Activated T-cell treated with anti-CD3 and anti-CD28 coated beads, Interleukin-2, amount 50 U/mL, for 72 hours (primary cell): ENCODE measurements at places on chromosomes 2 and 18. TPM values are rescaled to one million over a fixed set of nuclear protein-coding genes. Genes with fewer than 3 reads are reported as not detected.
A peak's percentile ranks its signal among the peaks of the same experiment; 100 is the strongest.

Gene TRIM54
- 0.36 TPM for total RNA-seq

Gene CYP26B1
- not detected for total RNA-seq

Gene MRPS9
- total RNA-seq, result 27.3 TPM

Gene RAB17
- not detected for total RNA-seq

GRCh38 chr2:38093527-38094165 lies 17.7 kb upstream of the CYP1B1 start:
- H3K4me3 ChIP-seq, result no peak overlapping the region
- H3K27ac ChIP-seq, result no peak overlapping the region
- no peaks in the 10 kb centered on the region for H3K36me3 ChIP-seq
- peaks cover 75% of the 10 kb centered on the region for H3K27me3 ChIP-seq

GRCh38 chr2:172340394-172340793 lies 87.0 kb upstream of the ITGA6 start:
- H3K27ac ChIP-seq, result no peak overlapping the region
- peak overlapping the region; percentile 52 for H3K4me3 ChIP-seq
- no peak for DNase-seq
- peaks cover 23% of the 10 kb centered on the region for H3K4me1 ChIP-seq
- no peaks in the 10 kb centered on the region for H3K27me3 ChIP-seq

DNA sequence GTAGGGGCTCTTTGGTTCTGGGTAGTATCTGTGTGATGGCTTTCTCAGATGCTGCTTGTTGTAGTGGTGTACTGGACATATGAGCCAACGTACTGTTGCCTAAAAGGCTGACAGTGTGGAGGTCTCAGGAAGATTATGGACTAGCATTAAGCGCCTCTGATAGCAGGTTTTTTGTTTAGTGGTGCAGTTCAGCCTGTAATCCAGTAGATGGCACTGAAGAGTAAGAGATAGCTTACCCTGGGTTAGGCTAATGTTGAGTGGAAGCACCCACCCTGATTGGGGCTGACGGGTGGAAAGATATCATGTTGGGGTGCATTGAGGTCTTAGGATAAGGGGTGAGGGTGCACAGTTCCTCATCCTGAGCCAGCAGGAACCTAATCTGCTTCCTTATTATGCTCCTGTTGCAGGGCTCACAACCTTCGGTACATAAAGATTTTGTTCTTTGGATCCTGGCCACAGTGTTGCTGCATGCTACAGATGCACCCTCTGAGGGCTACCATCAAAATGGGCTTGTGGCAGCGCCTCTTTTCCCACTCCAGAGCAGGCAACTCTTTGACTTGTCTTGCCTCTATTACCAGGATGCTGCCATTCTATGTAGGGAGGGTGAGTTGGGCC lies 79.6 kb downstream of the MSTN start:
- peaks cover 8% of the 10 kb centered on the region for H3K36me3 ChIP-seq
- no peak overlapping the region for H3K4me3 ChIP-seq
- no peak for DNase-seq
- H3K4me1 ChIP-seq, result no peaks in the 10 kb centered on the region
- H3K27ac ChIP-seq, result no peak overlapping the region
- no peaks in the 10 kb centered on the region for H3K27me3 ChIP-seq

DNA sequence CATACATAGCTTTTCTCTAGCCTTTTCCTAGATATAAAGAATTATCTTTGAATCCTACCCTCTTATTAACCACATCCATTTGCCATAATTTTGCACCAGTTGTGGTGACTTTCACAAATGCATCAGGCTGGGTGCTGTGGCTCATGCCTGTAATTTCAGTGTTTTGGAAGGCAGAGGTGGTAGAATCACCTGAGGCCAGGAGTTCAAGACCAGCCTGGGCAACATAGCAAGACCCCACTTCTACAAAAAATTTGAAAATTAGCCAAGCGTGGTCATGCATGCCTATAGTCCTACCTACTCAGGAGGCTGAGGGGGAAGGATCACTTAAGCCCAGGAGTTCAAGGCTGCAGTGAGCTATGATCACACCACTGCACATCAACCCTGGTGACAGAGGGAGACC lies 672.4 kb upstream of the CHAC2 start:
- H3K4me1 ChIP-seq, result no peaks in the 10 kb centered on the region
- no peaks in the 10 kb centered on the region for H3K36me3 ChIP-seq
- no peak for DNase-seq
- H3K27ac ChIP-seq, result no peak overlapping the region

DNA sequence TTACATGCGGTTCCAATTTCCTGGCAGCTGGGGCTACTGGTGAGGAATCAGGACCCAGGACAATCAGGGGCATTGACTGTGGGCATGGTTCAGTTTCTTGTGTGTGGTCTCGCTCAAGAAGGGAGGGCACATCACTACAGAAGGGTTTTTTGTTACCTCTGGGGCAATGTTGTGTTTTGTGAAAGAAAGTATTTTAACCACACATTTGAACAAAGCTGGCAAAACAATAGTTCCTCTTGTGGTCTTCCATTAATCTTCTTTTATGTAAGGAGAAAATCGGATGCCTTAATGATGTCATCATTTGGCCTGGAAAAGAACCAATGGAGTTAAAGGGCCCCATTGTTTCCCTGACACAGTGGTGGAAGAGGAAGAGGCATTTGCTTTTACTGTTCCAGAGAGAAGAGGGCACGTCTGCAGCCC lies 197.4 kb downstream of the SH3BP4 start:
- no peaks in the 10 kb centered on the region for H3K4me1 ChIP-seq
- DNase-seq, result no peak
- H3K4me3 ChIP-seq, result no peak overlapping the region

DNA sequence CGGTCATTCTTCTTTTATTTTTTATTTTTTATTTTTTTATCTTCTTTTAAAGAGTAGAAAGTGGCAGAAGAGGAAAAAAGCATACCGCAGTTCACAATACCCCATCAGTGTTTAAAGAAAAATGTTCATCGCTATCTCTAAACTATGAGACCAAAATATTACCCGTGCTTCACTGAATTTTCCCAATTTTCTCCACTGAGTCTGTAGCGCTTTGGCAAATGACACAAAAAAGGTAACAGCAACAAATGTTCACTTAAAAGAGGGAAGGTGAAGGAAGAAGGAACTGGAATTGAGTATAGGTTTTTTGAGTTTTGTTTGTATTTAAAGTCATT lies 15.1 kb upstream of the RIOK3 start:
- H3K36me3 ChIP-seq, result no peaks in the 10 kb centered on the region
- H3K4me3 ChIP-seq, result peak overlapping the region; percentile 87
- DNase-seq, result no peak
- no peaks in the 10 kb centered on the region for H3K27me3 ChIP-seq
- peaks cover 26% of the 10 kb centered on the region for H3K4me1 ChIP-seq

- no peaks in the 10 kb centered on the region for H3K27me3 ChIP-seq
- H3K4me3 ChIP-seq, result no peak overlapping the region
- H3K4me1 ChIP-seq, result peaks cover 21% of the 10 kb centered on the region
- no peak for DNase-seq
- H3K27ac ChIP-seq, result no peak overlapping the region
Observed at GRCh38 chr2:126769118-126769517, 113.2 kb downstream of the GYPC start.

- no peak overlapping the region for H3K4me3 ChIP-seq
- no peaks in the 10 kb centered on the region for H3K36me3 ChIP-seq
- no peak overlapping the region for H3K27ac ChIP-seq
- DNase-seq, result no peak
- H3K4me1 ChIP-seq, result no peaks in the 10 kb centered on the region
- no peaks in the 10 kb centered on the region for H3K27me3 ChIP-seq
Observed at GRCh38 chr2:142100139-142100873, 30.5 kb downstream of the LRP1B start.

- peaks cover 17% of the 10 kb centered on the region for H3K27me3 ChIP-seq
- no peak overlapping the region for H3K4me3 ChIP-seq
- H3K4me1 ChIP-seq, result peaks cover 21% of the 10 kb centered on the region
Observed at GRCh38 chr2:174007010-174007409, 41.8 kb upstream of the SP3 start.
